Activated CD4-positive, alpha-beta T cell treated with anti-CD3 and anti-CD28 coated beads, Interleukin-2, amount 10 ng/mL, durations not matched to agents 7 days and 5 days (primary cell): ENCODE measurements at places on chromosomes 3 and 15.
A peak's percentile ranks its signal among the peaks of the same experiment; 100 is the strongest.

DNA sequence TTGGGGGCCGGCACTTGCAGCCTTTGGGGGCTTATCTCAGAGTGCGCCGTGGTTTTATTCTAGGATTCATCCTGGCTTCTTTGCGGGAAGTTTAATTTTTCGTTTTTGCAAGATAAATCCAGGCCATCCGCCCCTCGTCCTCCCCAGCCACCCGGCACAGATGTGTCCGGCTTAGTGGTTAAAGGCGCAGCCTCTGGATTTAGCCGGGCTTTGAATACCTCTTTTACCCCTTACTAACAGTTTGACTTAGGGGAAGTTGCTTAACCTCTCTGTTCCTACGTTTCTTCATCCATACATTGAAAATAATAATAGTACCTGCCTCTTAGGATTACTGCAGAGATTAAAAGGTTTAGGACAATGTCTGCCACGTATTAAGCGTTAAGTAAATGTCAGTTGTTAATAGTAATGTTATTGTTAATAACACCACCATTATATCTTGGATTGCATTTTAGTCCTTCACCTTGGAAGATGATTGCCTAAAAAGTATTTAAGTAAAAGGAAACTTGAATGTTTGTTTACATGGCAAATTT lies 714 bp downstream of the ECT2 start:
- peak; percentile 17 for DNase-seq

DNA sequence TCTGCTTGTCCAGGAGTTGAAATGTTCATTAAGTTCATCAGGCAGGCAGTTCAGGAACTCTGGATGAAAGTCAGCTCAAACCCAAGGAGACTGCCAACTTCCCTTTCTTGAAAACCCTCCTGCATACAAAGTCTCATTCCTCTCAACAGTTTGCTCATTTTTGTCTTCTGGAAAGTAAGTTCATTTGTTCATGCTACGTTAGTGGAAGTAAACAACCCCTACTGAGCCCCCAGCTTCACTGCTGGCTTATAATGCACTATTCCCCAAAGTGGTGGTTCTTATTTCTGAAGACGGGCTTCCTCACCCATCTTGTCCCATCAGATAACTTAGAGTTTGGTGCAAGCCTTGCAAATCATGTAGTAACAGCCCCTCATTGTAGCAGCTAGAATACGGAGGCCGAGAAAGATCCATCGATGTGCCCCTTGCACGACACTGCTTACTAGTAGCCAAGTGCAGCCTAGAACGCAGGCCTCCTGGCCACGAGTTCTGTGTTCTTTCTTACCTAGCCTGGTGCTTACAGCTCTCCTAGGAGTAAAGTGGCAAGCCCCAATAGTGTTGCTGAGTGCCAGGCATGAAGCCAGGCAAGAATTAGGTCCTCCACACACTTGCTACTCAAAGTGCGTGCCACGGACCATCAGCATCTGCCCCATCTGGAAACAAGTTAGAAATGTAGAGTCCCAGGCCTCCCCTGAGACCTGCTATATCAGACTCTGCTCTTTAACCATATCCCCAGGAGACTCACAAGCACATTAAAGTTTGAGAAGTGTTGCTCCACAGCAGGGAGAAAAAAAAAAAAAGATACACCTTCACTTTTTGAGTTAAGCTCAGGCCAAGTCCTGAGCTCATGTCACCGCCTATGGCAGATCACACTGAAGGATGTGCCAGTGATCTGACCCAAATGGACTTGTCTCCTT lies 82.5 kb downstream of the RFTN1 start:
- no peak for DNase-seq

GRCh38 chr15:76345880-76346668 lies 9.5 kb downstream of the ISL2 start:
- no peak for DNase-seq

- DNase-seq, result no peak
Observed at GRCh38 chr15:67095912-67096311, 30.5 kb downstream of the SMAD3 start.

- no peak for DNase-seq
Observed at GRCh38 chr15:90970274-90970673, 15.6 kb downstream of the RCCD1 start.

DNA sequence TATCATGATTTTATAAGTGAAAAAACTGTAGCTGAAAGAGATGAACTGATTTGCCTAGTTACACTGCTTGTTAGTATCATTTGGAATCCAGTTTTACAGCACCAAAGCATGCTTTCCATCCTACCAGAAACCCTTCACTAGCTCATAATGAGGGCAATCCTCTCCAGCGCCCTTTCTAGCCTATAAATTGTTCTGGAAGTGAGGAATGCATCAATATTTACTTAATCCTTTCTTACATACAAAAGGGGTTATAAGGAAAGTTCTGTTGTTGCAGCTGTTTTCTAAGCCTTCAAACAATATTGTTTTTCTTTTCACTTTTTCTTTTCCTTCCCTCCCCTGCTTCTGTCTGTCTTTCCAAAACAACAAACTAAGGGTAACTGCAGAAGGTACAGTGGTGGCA lies 11.0 kb upstream of the PCCB start:
- no peak for DNase-seq

DNA sequence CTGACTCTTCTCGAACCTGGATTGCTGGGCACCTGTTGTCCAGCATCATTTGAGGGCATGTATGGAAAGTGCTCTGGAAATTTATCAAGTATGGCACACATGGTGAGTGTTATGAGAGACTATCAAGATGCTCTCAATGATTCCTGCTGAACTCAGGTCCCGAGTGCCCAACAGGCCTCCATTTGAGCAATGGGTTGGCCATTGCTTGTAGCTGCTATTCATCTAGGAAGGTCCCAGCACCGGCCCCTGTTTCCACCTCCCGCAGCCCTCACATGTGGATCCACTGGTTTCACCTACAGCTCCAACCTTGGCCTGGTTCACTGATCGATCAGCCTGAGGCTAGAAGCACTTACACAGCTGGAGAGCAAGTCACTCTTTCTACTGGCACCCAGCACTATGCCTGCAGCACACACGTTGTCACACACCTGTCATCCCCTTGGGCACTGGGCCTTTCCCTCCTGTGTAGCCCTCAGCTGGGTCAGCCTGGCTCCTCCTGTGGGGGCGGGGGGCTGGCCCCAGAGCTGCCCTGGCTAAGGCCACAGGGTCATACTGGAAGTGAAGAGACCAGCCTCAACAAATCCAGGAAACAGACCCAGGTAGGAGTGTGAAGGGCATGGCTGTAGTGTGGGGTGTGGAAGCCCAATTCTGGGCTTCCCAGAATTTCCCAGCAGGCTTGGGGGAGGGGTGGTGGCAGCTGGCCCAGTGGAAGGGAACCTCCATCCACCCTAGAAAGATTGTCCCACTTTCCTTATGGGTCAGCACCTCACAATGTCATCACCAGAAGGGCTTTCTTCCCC lies 41.7 kb upstream of the SMAD3 start:
- no peak for DNase-seq

DNA sequence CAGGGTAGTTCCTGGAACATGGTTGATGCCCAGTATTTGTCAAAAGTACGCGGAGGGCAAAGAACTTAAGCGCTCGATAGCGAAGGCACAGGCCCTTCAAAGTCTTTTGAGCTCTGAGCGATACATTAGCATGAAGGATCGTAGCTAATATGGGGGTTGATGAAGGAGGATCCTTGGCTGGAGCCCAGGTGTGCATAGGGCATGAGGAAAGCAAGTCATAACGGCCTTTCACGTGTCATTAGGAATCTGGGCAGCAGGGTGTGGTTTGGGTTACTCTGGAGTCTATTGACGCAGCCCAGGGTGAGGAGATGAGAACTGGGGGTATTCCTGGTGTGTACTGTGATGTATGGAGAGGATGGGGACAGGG lies 31.7 kb downstream of the SPINK8 start:
- DNase-seq, result peak; percentile 16
